ENCODE measurements at places on chromosomes 12 and 14.

GRCh38 chr14:103097994-103098957, 3.8 kb downstream of the EXOC3L4 start:
- DNase-seq, result no peak

DNA sequence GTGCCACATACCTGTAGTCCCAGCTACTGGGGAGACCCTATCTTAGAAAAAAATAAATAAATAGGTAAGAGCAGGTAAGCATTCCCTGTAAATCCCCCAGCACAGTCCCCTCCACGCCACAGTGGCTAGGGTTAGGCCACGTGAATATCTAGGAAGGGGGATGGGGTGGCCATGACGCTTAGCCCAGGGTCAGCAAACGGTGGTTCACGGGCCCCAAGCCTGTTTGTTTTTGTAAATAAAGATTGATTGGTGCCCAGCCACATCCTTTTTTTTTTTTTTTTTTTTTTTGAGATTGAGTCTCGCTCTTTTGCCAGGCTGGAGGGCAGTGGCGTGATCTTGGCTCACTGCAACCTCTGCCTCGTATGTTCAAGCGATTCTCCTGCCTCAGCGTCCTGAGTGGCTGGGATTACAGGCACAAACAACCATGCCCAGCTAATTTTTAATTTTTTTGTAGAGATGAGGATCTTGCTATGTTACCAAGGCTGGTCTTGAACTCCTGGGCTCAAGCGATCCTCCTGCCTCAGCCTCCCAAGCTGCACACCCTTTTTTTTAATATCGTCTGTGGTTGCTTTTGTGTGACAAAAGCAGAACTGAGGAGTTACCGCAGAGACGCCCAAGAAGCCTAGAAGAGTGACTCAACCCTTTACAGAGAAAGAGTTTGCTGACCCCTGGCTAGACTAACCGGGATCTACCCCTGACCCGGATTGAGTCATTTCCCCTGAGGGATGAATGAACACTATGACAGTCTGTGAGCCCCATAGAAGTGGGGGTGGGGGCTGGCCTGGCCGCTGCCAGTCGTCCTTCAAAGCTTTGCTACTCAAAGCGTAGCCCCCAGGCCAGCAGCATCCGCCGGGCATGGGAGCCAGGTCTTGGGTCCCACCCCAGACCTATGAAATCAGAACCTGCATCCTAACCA, 113.7 kb upstream of the NCOR2 start:
- DNase-seq, result no peak

GRCh38 chr14:32623300-32624093, 294.4 kb downstream of the AKAP6 start:
- DNase-seq, result no peak

GRCh38 chr12:48180857-48181495, 2.5 kb upstream of the CCDC184 start:
- DNase-seq, result no peak

DNA sequence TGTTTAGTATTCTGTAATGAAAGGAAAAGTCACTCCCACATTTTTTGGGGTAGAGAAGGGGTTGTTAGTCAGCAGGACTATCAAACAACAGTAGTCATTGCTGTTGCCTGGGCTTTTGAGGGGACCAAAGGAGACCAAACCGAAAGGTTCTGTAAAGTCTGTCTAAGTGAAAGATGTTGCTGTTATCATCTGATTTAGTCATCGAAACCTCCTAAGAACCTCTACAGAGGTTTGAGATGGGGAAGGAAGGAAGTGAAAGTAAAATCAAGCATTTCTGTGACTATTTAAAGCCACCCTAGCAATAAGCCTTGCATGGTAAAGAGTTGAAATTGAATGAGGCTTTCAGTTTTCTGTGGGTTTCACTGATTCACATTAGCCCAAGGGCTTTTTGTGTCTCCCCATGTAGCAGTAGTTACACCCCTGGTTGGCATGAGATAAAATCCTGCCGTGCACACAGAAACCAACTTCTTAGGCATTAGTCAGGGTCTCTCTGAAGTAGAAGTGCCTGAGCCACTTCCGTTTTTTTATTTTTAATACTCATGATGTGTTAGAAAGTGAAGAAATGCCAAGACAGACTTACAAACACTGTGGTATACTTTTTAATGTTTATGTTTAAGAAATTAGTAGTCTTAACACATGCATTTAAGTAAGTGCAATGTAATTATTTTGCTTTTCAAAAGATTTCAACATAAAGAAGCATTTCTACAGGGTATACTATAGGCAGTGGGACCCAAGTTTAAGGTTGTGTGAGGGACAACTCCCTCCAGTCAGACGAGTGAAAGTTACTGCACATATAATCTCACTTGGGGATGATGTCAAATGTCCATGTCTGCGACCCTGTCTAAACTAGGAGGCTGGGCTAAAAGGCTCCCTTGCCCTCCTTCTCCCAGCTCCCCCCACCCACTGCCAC, 50.4 kb downstream of the DYRK2 start:
- no peak for DNase-seq

DNA sequence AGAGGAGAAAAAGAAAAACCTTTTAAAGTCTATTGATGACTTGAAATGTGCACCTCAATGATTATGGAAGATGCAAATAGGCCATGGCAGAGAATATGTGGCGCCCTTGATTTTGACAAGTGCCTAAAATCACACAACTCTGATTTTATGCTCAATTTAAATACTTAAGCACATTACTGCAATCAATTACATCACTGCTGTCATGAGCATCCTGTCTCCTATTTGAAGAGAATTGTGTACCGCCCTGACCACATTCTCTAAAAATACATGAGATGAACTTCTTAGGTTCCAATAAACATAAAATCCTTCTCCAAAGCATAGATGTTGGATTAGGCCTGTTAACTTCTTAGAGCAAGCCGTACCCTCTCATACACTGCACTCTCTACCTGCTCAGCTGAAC, 1.6 kb downstream of the TXNDC16 start:
- no peak for DNase-seq

- DNase-seq, result no peak
Measured at GRCh38 chr14:29282169-29282568, 515.6 kb downstream of the FOXG1 start.

- DNase-seq, result no peak
Measured at GRCh38 chr12:63294327-63294632, 143.3 kb upstream of the AVPR1A start.

GRCh38 chr12:78088391-78088832, 257.7 kb downstream of the NAV3 start:
- no peak for DNase-seq

DNA sequence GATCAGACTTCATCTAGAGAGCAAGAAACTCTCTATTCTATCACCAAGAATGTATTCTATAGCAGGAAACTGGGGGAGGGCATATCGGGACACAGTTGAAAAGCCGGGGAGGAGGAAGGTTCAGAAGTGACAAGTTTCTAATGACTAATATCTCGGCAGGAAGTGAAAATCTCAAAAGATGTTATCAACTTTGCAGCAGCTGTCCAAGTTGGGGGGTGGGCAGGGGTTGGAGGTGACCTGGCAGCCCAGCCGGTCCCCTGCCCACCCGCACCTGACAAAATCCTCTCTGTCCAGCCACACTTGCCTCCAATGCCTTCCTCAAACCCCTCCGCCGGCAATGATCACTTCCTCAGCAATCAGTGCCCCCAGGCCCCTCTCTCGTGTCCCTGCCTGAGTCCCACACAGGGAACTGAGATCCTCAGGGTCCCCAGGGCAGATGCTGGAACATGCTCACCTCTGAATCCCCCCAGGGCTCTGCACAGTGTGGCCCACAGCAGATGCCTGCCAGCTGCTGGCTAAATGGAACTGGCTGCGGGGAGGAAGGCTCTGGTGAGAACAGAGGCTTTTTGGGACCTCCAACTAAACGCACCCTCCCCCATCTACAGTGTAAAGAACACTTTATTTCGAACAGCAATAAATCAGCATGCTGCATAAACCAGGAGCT, 43.9 kb downstream of the CCDC88C start:
- no peak for DNase-seq

DNA sequence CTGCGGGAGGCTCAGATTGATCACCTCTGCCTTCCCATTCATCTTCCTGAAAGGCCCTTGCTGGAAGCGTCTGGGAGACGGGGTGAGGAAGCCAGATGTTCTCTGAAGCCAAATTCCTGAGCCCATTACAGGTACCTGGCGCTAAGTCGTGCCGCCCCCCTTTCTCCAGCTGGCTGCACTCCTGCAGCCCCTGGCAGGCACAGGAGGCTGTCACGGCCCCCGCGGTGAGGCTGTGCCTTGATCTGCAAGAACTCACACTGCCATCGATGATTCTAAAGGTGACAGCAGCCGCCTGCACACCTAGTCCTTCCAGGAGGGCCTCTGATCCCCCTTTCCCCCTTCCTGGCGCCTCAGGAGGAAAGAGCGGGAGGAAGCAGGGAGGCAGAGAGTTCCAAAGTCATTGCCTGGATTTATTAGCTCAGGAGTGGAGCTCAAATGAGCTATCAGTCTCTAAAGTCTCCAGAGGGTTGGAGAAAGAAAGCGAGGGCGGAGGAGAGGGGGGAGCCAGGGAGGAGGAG, 106.9 kb downstream of the RFLNA start:
- DNase-seq, result no peak

GRCh38 chr12:96571101-96571862, 81.9 kb downstream of the CFAP54 start:
- DNase-seq, result no peak

DNA sequence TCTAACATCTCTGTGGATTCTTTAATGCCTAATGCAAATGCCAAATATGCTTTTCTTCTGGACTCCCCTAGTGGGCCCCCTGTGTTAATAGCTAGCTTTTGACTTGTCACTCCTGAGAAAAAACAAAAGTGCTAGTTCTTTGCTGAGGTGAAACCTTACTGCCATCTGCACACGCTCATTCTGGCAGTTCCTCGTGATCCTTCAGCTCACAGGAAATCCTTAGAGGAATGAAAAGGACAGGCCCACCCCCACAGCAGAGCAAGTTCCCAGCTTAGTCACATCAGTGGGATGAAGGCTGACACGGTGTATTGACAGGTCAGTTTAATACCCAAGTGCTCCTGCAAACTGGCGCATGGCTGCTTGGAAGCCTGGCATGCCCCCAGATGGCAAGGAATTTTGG, 165.1 kb upstream of the ATP2B1 start:
- DNase-seq, result no peak
